ENCODE measurements at places on chromosomes 6 and 20.

GRCh38 chr6:16727996-16728395, 33.3 kb downstream of the ATXN1 start:
- DNase-seq, result no peak

GRCh38 chr6:154487367-154488247, 22.9 kb downstream of the CNKSR3 start:
- DNase-seq, result no peak

- DNase-seq, result no peak
Measured at GRCh38 chr20:31803552-31804291, 15.4 kb upstream of the MYLK2 start.

- DNase-seq, result no peak
Measured at GRCh38 chr6:6434151-6434550, 113.7 kb upstream of the F13A1 start.

- no peak for DNase-seq
Measured at GRCh38 chr20:55174172-55174571, 698.8 kb downstream of the DOK5 start.

GRCh38 chr6:111642463-111643158, 36.9 kb upstream of the TRAF3IP2 start:
- peak; percentile 84 for DNase-seq

GRCh38 chr6:168374051-168374502, 54.5 kb upstream of the DACT2 start:
- no peak for DNase-seq

DNA sequence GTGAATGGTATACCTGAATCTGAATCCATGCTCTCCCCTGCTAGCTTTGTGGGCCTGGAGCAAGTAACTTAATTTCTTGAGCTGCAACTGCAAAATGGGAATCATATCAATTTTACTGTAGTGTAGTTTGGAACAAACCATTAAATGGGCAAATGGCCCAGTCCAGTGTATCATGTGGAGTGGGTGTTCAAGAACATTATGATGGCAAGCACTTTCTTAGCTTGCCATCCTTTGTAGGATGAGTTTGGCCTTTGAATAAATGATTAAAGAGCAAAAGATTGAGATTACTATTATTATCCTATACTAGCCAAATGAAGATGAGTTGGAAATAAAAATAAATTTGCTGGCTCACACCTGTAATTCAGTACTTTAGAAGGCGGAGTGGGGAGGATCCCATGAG, 120.4 kb downstream of the SESN1 start:
- DNase-seq, result no peak

- DNase-seq, result no peak
Measured at GRCh38 chr6:38364775-38365174, 275.0 kb downstream of the BTBD9 start.

DNA sequence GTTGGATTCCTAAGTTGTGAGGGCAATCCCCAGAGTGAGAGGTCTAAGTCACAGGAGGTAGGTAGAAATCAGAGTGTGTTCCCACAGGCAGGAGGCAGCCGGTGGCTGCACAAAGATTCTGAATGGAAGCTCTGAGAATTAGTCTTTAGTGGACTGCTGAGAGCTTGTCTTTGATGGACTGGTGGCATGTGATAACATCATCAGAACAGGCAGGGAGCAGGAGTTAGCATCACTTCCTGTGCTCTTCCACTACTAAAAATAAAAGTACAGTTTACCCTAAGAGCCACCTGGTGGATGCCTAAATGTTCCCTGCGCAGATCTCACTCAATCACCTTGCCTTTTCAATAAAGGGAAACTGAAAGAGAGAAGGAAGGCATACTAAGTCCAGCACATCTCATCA, 294.6 kb upstream of the POU3F2 start:
- DNase-seq, result no peak

- peak; percentile 16 for DNase-seq
Measured at GRCh38 chr6:160132776-160133338, 11.2 kb downstream of the SLC22A1 start.

DNA sequence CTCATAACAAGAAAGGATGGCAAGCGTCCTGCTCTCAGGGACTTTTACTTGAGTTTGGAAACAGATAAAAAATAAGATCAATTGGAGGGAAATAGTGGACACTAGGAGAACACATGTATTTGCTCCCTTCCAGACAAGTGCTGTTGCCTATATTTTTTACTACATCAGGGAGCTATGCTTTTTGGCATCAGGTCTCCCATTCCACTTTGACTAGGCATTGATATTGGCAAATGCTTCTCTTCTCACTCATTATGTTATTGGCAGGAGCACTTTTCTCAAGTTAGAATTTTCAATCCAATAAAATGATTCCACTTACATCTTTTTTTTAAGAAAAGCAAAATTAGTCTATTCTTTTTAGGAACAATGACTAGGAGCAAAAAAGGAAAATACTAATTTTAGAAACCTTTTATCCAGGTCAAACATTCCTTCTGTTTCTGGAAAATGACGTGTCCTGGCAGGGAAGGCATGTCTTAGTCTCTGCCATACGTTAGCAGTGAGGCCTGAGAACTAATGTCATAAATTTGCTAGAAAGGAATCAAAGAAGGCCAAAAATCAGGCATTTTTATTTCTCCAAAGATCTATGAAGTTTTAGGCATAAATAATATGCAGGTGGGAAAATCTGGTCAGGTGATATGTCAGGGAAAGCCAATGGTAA, 21.4 kb downstream of the BCAS1 start:
- peak; percentile 58 for DNase-seq

GRCh38 chr6:31965700-31966099, 6.2 kb downstream of the DXO start:
- DNase-seq, result no peak

- no peak for DNase-seq
Measured at GRCh38 chr6:113562248-113562647, 294.9 kb upstream of the MARCKS start.

DNA sequence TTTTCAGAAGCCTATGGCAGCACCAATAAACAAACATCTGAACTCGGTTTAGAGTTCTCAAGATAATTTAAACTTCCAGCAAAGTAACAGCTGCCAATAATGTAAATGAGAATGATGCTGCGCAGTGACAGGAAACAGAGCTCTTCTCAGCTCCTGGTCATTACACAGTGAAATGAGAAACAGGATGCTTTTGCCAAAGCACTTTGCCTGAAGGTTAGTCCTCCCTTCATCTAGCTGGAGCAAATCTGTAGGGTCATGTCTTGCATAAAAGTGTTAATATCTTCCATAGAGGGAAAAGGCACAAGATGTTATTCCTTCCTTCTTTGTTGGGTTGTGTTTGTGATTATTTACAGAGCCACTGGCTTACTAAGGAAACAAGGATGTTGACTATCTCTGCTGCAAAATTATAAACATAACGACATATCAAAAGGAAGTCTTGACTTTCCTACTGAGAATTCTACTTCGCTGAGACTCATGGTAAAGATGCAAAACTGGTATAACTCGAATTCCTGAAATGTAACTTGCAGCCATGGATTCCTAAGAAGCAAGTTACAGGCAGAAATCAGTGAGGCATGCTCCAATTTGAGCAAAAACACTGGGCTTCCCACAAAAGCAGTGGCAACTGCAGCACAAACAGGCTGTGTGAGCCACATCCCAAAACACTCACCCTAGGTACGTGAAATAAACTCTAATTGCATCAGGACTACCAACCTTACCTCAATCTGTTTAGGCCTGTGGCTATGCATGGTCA, 102.5 kb upstream of the BEND6 start:
- no peak for DNase-seq

GRCh38 chr6:40426346-40427066, 160.7 kb downstream of the LRFN2 start:
- no peak for DNase-seq

DNA sequence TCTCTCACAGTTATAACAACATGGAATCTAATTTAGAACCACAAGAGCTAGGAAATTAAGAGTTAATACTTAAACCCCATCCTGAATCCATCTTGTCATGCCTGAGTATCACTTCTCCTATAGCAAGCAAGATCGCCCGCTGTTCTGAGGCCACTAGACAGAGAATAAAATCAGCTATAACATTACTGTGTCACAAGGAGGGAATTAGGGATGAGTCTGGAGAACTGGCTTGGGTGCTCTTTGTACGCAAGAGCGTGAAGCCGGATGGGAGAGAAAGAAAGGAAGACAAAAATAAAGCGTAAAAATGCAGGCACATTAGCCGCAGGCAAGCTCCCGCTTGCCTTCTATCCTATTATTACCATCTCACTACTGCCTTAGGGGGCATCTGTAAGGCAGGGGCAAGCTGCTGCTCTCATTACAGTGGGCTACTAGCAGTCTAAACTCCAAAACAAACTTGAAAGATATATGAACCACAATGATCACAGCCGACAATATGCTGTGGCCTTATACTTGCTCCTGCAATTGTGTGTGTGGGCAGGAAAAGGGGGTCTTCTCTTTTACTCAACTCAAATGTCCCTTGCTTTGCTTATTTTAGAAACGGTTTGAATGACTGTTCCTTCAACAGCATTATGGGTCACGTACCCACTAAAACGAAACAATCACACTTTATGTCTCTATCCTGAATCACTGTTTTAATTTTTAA, 81.9 kb downstream of the GJA10 start:
- DNase-seq, result no peak

DNA sequence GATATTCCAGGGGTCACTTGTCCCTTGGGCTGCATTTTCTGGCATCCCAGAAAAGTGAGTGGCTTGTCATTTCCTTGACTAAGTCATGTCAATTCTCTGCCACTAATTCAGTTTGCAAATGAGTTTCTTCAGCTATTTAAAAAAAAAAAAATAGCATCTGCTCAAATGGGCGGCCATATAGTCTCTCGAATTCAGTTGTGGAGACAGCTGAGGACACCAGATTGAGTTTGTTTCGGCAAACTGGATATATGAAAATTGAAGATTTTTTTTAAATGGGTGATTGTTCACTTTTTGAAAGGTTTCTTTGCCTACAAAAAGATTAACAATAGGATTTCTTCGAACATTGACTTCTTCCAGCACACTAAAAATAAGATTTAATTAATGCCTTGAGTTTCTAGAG, 96.3 kb upstream of the TIAM2 start:
- DNase-seq, result no peak

DNA sequence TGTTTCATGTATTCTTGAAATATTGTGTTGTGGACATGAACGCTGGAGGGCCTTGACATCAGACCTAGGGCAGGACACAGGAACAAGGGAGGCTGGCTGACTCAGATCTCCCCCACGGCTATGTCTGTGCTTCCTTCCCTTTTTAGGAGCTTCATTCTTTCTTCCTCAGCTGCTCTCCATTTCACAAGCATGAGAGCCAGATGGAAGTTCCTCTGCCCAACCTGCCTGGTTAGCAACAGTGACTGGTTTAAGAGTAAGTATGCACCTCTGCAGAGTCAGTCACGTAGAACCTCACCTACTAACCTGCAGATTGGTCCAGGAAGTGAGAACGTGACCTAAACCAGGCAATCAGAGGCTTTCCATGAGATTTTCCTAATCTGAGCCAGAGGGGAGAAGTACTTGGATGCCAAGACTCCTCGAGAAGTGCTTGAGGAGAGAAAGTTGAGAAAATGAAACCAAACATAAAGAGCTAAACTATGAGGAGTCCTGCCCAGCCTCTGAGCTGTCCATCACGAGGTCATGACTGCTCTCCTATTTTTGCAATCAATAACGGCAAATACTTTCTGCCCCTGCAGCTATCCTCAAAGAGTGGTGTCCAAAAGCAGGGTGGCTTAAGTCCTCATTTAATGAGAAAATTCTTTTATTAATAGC, 465.2 kb upstream of the CITED2 start:
- peak; percentile 22 for DNase-seq

GRCh38 chr20:668050-668449, 7.6 kb downstream of the SCRT2 start:
- DNase-seq, result no peak

GRCh38 chr6:163260111-163260895, 154.2 kb upstream of the QKI start:
- peak; percentile 3 for DNase-seq

DNA sequence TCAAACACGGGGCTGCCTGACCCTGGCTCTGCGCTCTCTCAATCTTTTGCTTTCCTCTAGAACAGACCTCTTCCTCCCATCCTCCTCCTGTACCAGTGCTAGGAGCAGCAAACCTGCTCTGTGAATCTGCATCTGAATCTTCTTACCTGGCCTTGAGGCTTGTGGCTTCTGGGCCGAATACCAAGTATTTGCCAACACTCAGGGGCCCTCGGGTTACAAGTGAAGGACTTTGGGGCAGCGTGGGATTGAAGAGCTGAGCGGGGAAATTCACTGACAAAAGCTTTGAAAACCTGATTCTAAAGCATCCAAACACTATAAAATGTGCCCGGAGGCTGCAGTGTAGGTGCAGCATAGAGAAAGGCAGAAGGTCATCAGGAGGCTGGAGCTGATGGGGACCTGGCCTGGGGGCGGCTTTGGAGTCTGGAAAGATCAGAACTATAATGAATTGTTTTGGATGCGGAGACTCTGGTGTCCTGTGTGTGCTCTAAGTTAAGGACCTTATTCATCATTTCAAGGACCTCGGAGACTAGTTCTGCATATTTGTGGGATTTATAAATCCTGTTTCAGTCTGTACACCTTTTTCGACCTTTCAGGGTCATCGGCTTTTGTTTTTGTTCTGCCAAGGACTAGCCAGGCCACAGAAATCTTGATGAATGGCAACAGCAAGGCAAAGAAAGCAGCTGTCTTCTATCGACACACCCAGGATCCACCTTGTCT, 16.4 kb upstream of the IGF2R start:
- no peak for DNase-seq

GRCh38 chr6:125114248-125114858, 39.2 kb upstream of the TPD52L1 start:
- peak; percentile 80 for DNase-seq
